ENCODE measurements at places on chromosomes 5 and 9.

GRCh38 chr5:141413540-141414069 is 818 bp downstream of the PCDHGA10 start:
- no peak for DNase-seq

GRCh38 chr9:68819065-68819464 is 114.0 kb downstream of the PIP5K1B start:
- no peak for DNase-seq

GRCh38 chr9:88587182-88587581 is 52.2 kb downstream of the NXNL2 start:
- DNase-seq = no peak

- no peak for DNase-seq
Measured at GRCh38 chr9:32503008-32503407, 23.0 kb downstream of the RIGI start.

DNA sequence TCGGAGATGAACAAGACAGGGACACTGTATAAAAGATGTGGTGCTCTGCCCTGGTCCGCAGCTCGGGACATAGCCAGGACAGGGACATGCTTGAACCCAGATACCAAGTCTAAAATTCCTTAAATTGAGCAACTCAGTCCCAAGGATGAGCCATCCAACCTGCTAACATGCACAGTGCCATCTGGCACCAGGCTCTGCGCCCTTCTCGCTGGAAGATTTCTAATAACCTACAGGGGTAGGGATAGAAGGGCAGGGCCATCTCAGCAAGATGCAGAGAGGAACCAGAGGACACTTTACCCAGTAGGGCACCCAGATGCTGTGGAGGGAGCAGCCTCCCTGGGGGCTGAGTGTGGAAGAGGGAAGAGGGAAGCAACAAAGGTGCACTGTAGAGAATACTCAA is 60.1 kb downstream of the SEMA4D start:
- no peak for DNase-seq

GRCh38 chr5:54311176-54311677 is 854 bp upstream of the ARL15 start:
- DNase-seq = no peak
